NCI-H1092 (cell line): ENCODE measurements at places on chromosomes 12 and 14.

GRCh38 chr14:57371013-57371412, 19.4 kb upstream of the NAA30 start:
- no peak for DNase-seq

- DNase-seq: no peak
Measured at GRCh38 chr14:105767315-105767714, 240.9 kb downstream of the TMEM121 start.

DNA sequence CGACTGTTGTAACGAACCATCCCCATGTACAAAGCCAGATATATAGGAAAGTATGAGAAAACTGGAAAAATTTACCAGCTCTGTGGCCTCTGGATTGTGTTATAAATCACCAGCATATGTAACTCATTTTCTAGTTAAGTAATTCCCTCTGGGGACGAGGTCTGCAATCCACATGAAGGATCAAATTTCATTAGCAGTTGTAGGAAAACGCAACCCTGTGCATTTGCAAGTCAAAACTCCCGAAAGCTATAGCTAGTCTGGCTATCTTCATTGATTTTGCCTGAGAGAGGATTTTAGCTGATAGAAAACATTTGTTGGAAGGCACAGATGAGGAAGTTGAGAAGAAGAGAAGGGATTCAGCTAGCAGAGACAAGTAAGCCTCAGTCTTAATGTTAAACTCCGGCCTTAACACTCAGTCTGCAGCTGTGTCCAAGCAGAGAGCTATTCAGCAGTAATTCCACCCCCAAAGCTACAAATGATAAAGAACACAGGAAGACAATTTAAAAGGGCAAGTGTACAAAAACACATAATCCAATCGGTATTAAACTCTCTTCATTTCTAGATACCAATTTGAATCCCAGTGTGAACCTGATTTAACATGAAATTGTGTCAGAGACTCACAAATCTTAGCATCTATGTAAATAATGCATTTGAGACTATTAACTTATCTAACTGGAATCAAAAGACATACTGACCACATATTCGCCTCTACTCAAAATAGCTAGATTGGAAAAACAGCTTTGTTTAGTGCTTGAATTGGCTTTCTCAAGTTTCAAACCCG, 54.2 kb upstream of the CERS5 start:
- DNase-seq: peak; percentile 13

- DNase-seq: no peak
Measured at GRCh38 chr14:22039938-22040780, 366.5 kb upstream of the OR4E1 start.

GRCh38 chr12:4118601-4119156, 154.9 kb upstream of the CCND2 start:
- no peak for DNase-seq

DNA sequence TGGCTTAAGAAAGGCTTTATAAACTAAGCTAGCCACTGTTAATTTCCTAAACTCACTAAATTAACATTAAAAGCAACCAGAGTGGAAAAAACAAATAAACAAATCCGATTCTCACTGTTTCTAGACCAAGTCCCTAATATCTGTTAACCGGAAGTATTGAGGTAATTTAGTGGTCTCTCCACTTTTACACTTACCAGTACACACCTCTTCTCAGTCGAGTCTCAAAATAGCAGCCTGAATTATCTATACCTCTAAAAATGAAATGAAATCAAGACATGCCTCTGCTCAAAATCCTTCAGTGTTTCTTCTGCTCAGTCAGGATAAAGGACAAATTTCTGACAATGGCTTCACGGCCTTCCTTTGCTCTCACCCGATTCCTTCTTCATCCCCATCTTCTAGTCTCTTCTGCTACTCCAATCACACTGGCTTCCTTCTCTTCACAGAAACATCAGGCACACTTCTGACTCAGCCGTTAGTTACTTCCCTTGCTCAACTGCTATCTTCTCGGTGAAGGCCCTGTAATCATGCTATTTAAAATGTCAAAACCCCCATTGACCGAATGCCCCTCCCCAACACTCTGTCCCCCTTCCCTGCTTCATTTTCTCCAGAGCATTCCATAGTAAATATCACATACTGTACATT, 161.3 kb downstream of the KITLG start:
- no peak for DNase-seq

DNA sequence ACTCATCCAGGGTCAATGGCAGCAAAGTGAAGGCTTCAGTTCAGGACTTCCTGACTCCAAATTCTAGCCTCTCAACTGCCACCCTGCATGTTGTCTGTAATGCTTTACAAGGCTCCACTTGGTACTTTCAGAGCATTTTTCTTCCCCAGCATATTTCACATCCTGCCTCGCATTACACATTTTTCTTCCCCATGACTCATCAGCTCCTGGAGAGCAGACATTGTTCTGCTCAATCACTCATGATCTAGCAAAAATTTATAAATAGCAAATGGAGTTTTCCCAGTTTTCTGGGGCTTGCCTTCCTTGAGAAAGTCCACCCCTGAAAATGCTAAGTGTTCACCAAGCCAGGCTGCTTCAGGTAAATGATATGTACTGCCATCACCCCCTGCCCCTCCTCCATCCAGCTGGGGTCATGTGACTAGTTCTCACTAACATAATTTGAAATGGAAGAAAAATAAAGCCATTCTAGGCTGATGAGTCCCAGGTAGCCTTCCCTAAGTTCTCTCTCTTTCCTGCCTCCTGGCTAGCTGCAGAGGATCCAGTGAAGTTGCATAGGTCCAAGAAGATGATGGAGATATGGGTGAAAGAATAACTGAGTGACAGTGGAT, 69.4 kb downstream of the ARMH4 start:
- no peak for DNase-seq

- no peak for DNase-seq
Measured at GRCh38 chr12:58776144-58776543, 144.2 kb downstream of the LRIG3 start.

DNA sequence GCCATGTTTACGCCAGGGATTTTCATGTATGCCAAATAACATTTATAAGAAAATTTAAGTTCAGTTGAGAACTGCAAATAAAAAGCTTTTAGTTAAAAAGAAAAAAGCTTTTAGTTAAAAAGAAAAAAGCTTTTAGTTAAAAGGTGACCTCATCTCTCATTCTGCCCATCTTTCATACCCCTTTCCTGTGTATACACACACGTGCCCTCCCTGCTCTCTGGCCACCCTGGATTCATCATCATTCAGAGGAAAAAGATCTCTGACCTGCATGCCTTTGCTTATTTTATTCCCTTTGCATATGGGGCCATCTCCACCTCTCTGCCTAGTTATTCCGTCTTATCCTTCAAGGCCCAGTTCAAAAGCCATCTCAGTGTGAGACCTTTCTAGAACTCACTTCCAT, 38.1 kb upstream of the CDK17 start:
- DNase-seq: no peak

DNA sequence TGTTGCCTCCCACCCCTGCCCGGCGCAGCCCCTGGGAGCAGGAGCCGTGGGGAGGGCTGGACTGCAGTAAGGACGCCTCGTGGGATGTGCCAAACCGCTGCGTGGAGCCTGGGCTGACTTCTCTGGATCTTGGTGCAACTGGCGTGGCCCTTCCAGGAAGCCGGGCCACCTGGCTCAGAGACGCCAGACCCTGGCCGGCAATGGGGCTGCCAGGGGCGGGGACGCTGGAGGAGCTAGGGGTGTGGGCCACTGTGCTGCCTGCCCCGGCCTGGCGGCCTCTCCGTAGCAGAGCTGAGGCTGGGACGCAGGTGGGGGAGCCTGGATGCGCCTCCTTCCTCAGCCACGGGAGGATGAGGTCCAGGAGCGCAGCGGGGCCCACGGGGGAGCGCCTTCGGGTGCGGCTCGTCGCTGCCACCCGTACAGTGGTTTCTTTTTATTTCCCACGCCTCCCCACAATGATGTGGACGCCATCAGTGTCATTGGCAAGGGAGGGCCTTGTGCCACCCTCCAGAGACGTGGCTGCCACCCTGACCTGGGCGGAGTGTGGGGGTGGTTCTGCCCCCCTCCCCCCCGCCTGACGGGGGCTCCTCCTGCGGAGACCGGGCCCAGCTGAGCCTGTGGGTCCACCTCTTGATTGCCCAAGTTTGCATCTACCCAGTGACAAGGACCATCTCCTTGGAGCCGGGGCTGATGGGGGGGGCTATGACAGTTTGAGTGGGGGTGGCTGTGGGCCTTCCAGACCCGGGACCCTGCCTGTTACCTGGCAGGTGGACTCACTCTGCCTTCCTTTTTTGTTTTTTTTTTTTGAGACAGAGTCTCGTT, 11.3 kb downstream of the DDX51 start:
- no peak for DNase-seq

GRCh38 chr14:104356020-104356737, 217.8 kb downstream of the KIF26A start:
- no peak for DNase-seq

GRCh38 chr12:46985816-46986215, 93.6 kb upstream of the PCED1B start:
- no peak for DNase-seq

DNA sequence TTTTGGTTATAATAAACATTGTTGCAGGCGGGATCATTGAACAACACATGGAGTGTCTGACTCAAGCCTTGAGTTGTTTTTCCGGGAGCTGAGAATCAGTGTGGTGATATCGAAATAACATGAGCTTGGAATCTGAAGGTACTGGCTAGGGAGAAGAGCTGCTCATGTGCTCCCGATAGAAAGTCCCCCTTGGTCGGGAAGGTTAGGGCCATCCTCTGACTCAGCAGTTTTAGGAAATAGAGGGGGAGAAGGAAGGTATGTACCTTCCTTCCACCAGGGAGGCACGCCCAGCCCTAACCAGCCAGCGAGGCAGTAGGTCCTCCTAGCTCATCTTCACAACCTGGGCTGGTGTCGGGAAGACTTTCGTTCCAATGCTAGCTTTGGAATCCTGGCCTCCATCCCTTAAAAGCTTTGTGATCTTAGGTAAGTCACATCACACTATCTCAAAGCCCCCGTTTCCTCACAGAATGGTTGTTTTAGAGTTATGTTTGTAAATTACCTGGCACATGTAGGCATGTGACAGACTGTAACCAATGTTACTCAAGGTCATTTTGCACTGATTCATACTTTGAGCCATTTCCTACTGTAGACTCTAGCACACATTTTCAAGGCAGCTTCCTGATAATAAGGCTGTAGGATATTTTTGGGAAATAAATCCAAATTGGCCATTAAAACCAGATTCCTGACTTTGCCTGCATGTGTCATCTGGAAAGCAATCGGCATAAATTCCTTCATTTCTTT, 1.9 kb upstream of the RAB35 start:
- DNase-seq: no peak

DNA sequence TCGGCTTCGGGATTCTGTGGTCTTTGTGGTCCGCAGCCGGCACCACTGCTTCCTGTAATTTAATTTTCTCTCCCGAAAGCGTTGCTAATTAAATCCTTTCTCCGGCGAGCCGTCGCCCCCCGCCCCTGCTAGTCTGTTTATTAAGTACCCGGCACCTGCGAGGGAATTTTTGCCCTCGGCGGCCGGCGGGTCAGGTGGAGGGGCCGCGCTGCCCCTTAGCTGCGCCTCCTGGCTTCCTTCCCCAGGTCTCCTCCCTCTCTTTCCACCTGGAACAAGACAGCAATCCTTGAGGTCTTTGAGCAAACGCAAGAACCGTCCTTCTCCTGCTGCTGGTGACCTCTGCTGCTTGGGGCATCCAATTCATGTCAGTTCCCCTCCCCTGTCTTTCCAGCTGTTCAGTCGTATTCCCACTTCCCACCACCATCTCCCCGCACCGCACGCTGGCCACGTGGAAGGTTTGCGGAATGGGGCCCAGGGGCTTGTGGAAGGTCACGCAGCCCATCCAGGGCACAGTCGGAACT, 16.2 kb downstream of the ZDHHC22 start:
- no peak for DNase-seq

DNA sequence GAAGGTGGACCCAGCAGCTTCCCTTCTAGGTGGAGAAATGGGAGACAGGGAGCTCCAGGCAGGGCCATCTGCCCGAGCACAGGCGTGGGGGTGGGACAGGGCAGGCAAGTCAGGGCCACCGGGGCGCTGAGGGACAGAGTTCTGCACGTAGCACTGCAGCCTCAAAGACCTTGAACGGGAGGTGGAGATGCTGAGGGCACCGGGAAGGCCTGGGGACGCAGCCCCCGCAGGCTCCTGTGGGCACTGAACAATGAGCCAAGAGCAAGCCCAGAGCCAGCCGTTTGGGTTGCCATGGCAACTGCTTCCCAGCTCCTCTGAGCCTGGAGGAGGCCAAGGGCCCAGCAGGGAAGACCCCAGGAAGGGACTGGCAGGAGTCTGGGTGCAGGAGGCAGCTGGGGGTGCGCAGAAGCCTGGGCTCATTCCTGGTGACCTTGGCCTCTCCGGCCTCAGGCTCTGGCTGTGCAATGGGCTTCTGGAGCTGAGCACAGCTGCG, 3.4 kb downstream of the LBHD2 start:
- DNase-seq: no peak

- no peak for DNase-seq
Measured at GRCh38 chr14:102949062-102949800, 26.8 kb downstream of the AMN start.

DNA sequence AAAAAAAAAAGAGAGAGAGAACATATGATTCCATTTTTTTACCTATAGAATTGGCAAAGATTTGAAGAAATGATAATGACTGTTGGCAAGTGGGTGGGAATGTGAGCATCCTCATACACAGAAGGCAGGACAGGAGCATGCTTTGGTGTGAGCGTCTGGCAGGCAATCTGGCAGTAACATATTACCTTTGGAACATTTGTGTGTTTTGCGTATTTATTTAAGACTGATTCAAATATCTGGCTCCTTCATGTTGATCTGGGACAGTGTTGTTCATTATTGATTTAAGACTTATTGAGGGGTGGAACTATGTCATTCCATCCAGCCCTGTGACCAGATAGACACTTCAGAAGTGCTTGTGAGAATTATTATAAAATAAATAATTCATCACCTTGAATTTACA, 53.1 kb downstream of the PPP1R36 start:
- DNase-seq: no peak

GRCh38 chr12:110741341-110742095, 1.2 kb downstream of the PPP1CC start:
- no peak for DNase-seq

- DNase-seq: no peak
Measured at GRCh38 chr14:71620401-71620800, 311.8 kb upstream of the RGS6 start.

DNA sequence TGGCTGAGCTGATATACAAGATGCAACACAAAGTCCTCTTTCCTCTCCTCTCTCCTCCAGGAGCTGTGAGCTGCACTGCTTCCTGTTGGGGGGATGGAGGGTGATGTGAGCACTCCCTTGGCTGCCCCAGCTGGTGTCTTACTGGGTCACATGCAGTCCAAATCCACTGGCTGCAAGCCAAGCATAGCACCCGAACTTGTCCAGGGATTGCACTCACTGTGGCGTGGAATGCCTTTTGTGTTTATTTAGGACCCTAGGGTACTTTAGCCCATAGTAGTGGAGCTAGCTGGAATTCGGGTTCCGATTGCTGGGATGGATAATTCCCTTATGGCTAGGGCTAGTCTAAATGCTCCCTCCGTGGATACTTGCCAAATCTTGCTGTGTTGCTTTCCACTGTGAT, 424.9 kb upstream of the SYT1 start:
- no peak for DNase-seq

- no peak for DNase-seq
Measured at GRCh38 chr12:6758506-6759095, 5.7 kb upstream of the MLF2 start.
